Right atrium auricular region (tissue), 2 donors: ENCODE measurements at places on chromosomes 3 and 15. TPM values are rescaled to one million over a fixed set of nuclear protein-coding genes. Genes with fewer than 3 reads are reported as not detected.

DNA sequence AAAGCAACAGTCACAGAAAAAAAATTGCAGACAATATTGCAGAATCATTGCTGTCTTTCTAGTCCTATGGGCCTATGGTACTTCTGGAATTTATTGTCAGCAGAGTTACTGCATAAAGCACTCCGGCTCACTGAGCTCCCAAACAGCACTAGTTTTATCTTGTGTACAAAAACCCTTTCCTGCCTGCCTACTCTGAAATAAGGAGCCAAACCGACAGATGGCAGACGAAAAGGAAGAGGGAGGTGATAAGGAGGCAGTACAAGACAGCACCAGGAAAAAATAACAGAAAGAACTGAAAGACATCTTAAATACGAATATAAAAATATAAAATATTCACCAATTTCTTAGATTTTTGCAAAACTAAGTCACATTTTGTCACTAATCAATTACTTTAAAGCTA, 15.6 kb downstream of the HERC1 start:
- DNase-seq, result no peak

DNA sequence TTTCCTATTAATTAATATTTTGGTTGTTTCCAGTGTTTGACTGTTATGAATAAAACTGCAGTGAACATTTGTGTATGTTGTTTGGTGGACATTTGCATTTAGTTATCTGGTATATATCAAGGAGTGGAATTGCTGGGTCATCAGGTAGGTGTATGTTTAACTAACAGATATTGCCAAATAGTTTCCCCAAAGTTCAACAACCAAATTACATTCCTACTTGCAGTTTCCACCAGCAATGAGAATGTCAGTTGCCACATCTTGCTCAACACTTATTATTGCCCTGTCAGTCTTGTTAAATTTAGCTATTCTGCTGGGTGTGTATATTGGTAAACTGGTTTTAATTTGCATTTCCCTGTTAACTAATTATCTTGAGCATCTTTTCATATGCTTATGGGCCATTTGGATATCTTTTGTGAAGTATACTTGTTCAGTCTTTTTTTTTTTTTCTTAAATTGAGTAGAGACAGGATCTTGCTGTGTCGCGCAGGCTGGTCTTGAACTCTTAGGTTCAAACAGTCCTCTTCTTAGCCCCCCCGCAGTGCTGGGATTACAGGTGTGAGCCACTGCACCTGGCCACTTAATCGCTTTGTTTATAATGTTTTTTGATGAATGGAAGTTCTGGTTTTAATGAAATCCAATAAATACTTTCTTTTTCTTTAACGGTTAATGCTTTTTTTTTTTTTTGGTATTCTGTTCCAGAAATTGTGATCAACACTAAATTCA, 7.9 kb downstream of the FEM1B start:
- DNase-seq, result no peak

DNA sequence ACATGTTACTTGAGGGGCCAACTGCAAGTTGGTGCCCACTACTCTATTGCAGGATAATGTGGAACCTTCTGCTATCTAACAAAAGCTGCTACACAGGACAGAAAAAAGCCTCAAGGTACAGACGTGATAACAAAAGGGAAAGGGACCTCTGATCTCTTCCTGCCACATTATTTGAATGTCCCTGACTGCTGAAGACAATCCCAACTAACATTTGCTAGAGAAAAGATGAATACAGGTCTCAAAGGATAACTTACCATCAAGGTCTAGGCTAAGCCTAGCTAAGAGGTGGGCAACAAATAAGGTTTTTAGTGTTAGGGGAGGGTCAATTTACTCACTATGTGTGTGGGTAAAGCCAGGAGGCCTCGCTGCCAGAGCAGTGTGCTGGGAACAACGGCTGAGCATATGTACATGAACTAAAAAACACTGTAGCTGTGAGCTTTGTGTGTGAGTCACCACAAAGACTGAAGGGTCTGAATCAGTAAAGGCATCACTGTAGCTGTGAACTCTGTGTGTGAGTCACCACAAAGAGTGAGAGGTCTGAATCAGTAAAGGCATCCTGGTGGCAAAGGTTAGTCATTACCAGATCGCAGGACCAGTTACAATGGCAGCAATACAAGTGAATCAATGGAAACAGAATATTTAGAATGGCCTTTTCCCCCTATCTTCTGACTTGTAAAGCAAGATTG, 111.7 kb downstream of the LMLN start:
- DNase-seq, result no peak

DNA sequence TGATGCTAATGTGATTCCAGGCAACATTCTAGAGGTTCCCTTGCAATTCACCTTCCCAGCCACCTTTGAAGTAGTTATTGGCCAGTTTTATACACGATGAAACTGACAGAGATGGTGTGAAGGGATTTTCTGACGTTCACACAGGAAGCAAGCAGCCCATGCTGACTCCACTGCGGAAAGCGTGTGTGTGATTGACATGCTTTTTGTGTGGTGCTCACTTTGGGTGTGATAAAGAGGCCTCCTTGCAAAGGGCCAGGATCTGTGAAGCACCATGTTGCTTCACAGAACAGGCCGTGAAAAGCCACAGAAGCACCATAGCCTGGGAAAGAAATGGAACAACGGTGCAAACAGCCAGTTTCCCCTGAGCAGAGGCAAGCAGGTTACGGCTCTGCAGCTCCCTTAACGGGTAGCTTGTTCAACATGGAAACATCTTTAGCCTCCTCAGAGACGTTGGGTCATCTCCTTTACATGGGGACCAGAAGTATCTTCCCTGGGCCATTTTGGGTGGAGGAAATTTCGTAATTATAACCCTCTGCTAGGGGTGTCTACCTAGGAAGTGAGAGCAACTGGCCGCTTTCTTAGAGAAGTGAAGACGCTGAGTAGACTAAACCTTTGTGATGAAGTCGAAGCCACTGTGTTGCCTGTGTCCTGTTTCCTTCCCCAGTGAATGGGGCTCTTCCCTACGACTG, 108.5 kb downstream of the APBA2 start:
- DNase-seq, result no peak

GRCh38 chr3:189267981-189268613, 96.3 kb downstream of the TPRG1 start:
- DNase-seq, result no peak

DNA sequence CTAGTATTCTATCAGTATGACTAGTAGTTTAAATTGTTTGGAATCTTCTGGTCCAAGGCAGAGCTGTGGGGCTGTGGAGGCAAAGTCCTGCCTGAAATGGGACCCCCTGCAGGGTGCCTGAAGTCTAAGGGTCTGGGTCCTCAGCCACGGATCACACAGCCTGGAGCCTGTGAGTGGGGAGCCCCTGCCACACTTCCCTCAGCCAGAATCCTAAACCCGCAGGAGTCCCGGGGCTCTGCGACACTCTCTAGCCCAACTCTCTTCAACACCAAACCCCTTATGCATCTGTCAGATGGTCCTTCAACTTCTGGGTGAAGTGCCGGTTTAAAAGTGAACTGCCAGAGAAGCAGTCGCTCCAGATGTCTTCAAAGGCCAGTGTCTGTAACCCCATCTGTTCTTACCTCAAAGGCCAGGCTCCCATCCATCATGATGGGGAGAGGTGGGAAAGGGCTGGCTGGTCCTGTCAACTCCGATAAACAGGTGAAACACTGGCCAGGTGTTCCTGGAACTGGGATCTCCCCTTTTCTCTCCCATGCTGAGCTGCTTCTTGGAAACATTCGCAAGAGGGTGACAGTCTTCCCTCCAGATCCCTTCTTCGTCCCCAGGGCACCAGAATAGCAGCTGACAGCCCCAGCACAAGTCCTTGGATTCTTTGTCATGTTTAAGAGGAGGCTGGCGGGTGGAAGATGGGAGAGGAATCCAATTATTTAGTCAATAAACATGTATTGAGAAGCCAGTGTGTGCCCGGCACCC, 45.6 kb downstream of the CPN2 start:
- no peak for DNase-seq

SLC22A13 gene
- not detected for total RNA-seq

DNA sequence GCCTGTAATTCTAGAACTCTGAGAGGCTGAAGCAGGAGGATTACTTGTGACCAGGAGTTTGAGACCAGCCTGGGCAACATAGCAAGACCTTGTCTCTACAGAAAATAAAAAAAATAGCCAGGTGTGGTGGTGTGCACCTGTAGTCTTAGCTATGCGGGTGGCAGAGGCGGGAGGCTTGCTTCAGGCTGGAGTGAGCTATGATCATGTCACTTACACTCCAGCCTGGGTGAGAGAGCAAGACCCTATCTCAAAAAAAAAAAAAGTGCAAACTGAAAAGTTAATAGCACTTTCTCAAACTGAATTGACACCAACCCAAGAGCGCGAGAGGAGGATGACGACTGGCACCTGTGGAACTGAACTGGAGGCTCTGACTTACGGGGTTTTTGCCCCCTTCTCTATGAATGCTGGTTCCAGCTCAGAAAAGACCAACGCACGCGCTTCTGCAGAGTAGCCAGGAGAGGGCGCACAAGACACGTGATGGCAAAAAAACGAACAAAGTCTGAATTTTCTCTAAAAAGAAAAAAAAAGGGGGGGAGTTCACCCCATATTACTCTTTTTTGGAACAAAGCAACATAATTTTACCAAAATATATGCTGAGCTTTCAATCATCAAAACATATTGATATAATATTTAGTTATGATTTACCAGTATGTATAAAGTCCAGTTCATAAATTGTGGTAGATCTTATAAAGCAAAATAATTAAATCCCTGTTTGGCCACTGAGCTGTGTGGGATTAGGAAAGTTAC, 23.7 kb downstream of the CFAP92 start:
- no peak for DNase-seq

DNA sequence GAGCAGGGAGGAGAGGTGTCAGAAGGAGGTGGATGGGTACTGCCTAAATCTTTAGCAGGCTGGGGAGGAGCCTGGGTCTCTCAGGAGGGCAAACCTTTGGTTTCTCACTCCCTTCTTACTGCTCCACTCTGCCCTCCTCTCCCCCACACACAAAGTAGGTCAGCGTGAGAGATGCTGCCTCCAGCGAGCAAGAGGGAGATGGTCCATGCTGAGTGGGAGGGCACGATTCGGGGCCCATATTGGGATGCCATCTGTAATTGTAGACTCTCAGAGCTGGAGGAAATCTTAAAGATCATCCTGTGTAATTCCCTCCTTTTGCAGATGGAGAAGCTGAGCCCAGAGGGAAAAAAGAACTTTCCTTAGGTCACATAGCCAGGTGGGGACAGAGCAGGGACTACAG, 34.2 kb upstream of the SYN2 start:
- no peak for DNase-seq

DNA sequence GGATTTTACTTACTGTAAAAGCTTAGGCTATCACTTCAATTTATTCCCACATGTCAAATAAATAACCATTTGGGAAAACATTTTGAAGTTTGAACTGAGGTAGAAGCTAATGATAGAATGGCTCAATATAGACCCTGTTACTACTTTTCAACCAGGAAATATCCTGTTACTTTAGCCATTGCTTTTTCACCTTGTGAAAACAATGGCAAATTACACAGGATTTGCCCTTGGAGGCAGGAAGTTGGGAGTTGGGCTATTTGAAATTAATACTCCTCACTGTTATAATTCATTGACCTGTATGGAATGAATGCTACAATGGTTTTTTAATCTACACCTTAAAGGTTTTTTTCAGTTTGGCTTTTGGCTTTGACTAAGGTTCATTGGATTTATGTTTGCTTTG, 98.1 kb upstream of the UBE2E2 start:
- DNase-seq, result no peak

DAZL gene
- not detected for total RNA-seq

DNA sequence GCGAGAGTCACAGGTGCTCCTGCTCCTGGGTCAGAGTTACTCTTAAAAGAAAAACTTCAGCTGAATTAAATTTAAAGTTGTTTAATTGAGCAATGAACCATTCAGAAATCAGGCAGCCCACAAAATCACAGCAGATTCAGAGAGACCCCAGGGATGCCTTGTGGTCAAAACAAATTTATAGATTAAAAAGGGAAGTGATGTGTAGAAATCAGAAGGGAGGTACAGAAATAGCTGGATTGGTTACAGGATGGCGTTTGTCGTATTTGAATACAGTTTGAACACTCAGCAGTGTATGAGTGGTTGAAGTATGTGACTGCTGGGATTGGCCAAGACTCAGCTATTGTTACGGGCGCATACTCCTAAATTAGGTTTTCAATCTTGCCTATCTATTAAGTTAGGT, 58.6 kb downstream of the UACA start:
- no peak for DNase-seq

CHRNA3 gene
- total RNA-seq, result not detected

PPP1R14D gene
- total RNA-seq, result not detected

DNA sequence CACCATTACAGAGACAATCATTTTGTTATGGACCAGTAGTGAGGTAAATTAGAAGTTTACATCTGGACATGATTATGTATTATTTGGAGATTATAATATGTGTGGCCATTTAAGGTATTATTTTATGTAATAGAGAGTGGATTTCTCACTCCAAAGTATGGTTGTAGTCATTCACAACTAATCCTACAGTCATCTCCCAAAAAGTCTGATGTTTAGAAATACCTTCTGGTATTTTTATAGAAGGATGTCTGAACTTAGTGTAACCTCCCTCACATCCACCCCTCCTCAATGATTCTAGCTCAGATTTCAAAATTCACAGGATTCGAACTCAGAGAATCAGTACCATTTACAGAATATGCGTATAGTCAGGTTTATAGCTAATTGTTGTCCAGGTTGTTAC, 346.6 kb upstream of the MEIS2 start:
- no peak for DNase-seq

ARNT2 gene
- total RNA-seq, result 8.4 TPM
